ENCODE measurements at places on chromosomes 12 and 14.

- DNase-seq, result no peak
Measured at GRCh38 chr14:74875941-74876913, at the start of gene PROX2. Gene PROX2 (minus strand): TSS chr14:74876145. CDS start chr14:74863834, 12,311 bp downstream.

DNA sequence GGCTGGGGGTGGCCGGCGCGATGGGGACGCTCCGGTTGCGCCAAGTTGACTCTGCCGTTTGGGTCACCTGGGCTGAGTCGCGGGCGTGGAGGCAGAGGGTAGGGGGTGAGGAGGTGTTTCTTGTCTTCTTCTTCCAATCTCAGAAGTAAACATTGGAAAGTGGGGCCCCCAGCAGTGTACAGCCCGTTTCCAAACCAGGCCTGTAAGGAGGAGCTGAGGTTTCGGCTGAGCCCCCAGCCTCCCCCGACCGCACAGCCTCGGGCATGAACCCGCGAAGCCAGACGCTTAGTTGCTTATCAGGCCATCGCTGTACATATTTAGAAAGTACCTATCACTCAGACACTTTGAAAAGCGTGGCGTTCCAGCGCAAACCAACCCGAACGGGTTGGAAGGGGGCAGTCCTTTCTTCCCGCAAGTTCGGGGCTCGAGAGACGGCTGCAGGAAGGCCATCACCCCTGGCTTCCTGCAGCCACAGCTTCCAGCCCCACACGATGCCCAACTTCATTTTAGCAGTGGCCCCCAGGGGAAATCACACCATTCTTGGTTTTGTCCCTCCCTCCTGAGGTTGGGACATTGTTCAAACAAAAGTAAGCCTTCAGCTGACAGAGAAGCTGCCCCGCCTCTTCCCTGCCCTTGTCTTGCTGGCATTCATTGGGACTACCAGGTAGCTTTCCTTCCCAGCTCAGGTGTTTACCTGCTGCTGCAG, 164.1 kb downstream of the ZFP36L1 start:
- no peak for DNase-seq

DNA sequence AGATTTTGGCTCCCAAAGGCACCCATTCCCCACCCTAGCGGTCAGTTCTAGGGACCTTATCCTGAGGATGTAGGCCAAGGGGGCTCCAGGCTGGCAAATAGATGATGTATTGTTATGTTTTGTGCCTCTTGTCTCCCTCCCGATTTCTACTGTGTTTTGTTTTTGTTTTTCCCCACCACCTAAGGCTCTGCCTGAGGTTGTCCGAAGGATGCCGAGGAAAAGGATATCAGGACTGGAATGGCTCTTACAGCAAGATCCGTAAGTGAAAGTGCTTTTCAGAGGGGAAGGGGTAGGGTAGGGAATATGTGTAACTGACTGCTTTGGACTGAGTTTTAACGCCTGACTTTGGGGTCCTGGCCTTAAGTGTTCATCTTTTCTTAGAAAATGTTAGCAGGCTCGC, 6.6 kb downstream of the FOXG1 start:
- no peak for DNase-seq

- DNase-seq, result no peak
Measured at GRCh38 chr14:100783630-100784370, 42.1 kb upstream of the MEG3 start.

DNA sequence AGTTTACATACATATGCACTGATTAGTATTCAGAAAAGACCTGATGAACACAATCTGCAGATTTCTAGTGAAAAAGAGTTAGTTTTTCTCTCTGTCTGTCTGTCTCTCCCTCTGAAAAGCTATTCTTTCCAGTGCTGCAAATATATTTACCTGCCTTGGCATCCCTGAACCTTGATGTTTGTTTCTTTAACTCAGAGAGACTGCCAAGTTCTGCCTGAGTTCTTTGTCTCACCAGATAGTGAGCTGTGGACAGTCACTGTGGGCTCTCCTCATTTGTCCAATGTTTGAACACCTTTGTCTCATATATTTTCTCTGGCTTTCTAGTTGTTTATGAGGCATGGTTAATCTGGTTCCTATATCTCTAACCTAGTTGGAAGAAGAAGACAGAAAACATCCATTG, 250.4 kb downstream of the SOX5 start:
- no peak for DNase-seq

GRCh38 chr12:10457760-10458159, 4.6 kb upstream of the KLRC1 start:
- no peak for DNase-seq

DNA sequence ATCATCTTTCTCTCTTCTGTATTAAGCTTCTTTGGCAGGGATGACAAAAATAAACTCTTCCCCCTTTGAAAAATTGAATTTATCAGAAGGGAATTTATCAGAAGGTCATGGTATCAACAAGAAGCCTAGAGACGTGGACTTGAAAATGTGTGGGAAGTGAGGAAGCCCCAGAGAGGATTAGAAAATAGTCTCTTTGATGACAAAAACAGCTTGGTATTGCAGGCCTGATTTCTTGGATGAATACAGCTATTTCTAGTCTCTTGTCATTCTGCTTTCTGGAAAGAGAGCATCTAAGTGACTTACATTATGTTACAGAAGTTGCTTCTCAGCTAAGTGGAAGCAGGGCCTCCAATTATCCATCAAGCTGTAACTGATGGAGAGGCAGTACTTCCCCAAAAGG, 111.1 kb downstream of the KITLG start:
- DNase-seq, result no peak

DNA sequence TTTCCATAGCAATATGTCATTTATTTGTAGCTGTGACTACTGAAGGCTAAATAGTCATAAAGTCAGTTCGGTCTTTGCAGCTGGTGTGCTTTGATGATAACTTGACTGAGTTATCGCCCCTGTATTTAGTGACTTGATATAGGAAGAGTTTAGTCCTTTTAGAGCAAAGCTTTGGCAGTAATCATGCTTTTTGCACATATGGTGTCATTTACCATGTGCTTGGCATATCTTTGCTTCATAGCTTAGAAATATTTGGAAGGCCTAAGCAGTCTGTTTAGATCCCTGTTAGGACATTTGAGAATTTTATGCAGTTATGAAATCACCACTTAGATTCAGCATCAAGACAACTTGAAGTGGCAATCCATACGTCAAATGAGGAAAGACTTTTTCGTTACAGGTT, 31.6 kb downstream of the POLR3B start:
- DNase-seq, result no peak

All from cerebellum (tissue), 4 donors.